ENCODE measurements at places on chromosomes 2 and 18.

- DNase-seq = peak; percentile 87
These were observed at the start of gene TMEFF2 for GRCh38 chr2:192194866-192195547. Gene TMEFF2, minus strand, starts transcription at chr2:192194933. Its CDS starts 409 bp downstream, at chr2:192194524.

- no peak for DNase-seq
These were observed 94.1 kb downstream of the ANKRD44 start for GRCh38 chr2:197216361-197216979.

DNA sequence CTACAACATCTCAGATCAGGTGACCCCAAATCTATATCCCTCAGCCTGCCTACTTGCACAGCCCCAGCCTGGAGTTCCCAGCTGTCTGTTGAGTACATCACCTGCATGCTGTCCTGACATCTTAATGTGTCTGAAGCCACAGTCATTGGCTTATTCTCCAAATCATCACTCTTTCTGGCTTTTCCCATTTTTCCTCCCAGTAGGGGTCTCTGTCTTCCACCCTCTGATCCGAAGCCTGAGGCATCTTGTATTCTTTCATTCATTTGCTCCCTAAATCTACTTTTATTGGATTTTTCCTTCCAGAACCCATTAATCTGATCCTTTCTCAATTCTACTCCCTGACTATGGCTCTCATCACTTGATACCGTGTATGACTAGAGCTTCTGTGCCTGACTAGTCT, 332.9 kb upstream of the DCC start:
- DNase-seq = no peak

- no peak for DNase-seq
These were observed 33.1 kb downstream of the RAMP1 start for GRCh38 chr2:237892478-237892877.

DNA sequence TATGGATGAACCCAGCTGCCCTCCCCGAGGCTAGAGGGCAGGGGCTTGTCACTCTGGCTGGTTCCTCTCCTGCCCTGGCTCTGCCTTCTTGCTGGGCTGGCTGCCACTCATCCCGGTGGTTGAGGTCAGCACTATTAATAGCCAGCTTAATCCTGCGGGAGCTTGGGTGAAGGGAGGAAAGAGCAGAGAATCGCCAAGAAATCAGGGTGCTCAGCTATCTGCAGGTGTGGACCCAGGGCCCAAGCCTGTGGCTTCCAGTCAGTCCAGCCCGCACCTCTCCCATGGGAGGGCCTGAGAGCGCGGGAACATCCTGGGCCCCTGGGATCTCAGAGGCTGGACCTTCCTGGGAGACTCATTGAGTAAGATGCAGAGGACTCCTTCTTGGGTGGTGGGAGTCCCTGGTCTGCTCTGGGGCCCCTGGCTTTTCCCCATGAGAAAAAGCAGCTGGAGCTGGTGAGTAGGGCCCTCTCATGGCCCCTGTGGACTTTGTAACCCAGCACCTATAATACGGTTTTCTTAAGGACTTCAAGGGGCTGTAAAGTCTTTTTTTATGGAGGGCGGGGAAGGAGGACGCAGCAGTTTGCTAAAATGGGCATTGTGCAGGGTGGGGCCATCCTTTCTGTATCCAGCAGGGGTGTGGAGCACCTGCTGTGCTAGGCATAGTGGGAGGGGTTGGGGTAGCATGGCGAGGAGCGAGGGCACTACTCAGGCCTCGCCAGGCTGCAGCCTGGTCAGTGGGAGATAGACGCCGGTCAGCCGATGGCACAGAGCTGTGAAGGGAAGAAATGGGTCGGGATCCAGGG, 27.4 kb upstream of the CNNM3 start:
- DNase-seq = no peak
